Uterus (tissue), 4 donors: ENCODE measurements at places on chromosomes 11 and 22.

DNA sequence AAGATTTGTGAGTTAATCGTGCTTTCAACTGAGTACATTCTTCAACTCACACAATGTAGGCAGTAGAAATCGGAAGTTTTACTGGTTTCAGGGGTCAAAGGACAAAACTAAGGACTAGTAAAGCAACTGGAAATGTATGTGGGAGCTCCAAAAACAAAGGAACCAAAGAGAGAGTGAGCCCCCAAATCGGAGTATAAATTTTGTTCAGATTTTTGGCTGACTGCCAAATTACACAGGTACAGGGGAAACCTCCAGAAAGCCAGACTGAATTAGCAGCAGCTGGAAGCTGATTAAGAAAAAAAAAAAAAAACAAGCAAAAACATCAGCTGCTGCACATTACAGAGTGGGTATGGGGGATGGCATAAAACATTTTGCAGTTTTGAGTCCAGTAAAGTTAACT lies 75.2 kb upstream of the GNAZ start:
- no peak for DNase-seq

GRCh38 chr11:13324709-13325108 lies 47.1 kb downstream of the BMAL1 start:
- no peak for DNase-seq

- no peak for DNase-seq
Measured at GRCh38 chr11:10532526-10532925, 8.5 kb downstream of the RNF141 start.

DNA sequence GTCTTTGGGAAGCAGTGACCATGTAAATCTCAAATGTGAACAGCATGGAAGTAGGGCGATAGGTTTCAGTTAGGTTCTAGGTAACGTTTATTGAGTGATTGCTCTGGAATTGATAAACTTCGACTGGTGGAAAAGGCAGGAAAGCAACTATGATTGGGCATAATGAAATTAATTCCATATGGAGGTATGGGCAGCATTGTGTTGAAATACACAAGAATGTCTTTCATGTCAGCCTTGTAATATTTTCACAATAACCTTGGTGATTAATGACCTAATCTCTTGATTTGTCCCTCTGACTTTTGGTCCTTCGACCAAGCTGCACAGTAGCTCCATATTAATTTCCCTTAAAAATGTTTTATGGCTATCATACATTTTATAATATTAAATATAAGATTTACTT lies 2.8 kb downstream of the CEP57 start:
- DNase-seq = no peak

DNA sequence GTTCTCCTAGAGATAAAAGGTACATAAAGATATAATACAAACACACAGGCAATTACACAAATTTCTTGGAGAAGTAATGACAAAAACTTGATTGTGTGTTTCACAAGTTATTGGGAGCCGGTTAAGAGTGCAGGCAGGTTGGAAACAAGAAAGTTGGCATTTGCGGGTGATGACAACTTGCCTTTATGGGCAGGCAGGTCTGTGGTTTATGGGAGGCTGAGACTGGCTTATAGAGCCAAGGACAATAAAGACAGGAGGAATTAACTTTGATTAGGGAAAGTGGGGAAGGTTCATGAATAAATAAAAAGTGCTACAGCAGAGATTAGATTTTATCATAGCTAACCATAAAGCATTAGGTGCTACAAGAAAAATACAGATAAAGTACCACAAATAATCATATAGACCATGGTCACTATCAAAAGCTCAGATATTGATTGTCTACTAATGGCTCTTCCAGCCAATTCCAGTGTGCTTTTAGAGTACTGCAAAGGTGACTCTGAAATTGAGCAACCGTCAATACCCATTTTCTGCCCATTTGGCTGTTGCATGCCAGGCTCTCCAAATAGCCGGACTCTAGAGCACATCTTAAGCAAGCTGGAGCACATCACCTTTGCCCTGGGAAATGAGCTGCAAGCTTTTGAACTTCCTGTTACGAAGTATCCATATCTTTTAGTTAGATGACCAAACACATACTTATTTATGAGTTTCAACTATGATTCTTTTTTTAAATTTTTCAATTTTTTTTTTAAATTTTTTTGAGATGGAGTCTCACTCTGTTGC lies 33.9 kb upstream of the GAB2 start:
- DNase-seq = no peak

- DNase-seq = no peak
Measured at GRCh38 chr11:110962921-110963320, 250.7 kb upstream of the ARHGAP20 start.

DNA sequence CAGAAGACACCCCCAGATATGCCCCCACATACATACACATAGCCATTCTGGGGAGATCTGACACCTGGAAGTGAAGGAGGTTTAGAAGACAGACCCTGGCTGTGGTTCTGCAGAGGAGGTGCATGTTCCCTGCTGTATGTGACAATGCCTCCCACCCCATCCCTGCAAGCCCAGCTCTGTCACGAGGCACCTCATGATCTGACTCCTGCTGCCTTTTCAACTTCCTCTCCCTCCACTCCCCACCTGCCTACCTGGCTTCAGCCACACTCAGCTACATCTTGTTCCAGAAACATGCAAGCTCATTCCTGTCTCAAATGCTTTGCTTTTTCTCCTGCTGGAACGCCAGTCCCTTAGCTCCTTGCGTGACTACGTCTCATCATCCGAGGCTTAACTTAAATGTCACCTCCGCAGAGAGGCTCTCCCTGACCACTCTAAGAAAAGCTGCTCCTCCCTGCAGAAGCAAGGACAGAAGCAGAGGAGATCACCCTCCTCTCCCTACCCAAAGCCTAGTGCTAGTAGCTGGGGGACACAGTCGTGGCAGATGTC lies 114.5 kb downstream of the FEZ1 start:
- no peak for DNase-seq

GRCh38 chr22:46916886-46917770 lies 154.7 kb downstream of the TBC1D22A start:
- DNase-seq = no peak

DNA sequence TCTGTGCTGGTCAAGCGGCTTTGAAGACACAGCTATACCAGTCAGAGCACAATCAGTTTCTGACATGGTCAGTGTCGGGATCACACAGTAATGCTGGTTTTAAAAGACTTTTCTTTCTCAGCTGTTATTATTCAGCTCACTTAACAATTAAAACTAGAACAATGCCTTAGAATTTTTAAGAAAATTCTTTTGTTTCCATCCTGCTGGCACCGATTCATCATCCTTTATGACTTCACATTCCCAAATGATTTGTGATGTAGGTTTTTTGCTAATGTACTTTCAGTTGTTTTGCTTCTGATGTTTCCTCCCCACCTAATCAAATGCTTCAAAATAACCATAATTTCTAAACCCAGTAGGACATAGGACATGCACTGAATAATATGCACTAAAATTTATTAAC lies 34.5 kb upstream of the OLFML1 start:
- DNase-seq = no peak

DNA sequence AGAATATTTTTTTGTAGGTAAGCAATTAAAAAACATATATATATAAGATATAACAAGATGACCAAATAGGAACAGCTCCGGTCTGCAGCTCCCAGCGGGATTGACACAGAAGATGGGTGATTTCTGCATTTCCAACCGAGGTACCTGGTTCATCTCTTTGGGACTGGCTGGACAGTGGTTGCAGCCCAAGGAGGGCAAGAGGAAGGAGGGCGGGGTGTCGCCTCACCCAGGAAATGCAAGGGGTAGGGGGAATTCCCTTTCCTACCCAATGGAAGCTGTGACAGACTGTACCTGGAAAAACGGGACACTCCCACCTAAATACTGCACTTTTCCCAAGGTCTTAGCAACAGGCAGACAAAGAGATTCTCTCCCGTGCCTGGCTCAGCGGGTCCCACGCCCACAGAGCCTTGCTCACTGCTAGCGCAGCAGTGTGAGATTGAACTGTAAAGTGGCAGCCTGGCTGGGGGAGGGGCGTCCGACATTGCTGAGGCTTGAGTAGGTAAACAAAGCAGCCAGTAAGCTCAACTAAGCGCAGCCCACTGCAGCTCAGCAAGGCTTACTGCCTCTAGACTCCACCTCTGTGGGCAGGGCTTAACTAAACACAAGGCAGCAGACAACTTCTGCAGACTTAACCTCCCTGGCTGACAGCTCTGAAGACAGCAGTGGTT lies 163.8 kb downstream of the CWF19L2 start:
- DNase-seq = no peak

- no peak for DNase-seq
Measured at GRCh38 chr11:90235526-90235925, 12.7 kb upstream of the CHORDC1 start.

DNA sequence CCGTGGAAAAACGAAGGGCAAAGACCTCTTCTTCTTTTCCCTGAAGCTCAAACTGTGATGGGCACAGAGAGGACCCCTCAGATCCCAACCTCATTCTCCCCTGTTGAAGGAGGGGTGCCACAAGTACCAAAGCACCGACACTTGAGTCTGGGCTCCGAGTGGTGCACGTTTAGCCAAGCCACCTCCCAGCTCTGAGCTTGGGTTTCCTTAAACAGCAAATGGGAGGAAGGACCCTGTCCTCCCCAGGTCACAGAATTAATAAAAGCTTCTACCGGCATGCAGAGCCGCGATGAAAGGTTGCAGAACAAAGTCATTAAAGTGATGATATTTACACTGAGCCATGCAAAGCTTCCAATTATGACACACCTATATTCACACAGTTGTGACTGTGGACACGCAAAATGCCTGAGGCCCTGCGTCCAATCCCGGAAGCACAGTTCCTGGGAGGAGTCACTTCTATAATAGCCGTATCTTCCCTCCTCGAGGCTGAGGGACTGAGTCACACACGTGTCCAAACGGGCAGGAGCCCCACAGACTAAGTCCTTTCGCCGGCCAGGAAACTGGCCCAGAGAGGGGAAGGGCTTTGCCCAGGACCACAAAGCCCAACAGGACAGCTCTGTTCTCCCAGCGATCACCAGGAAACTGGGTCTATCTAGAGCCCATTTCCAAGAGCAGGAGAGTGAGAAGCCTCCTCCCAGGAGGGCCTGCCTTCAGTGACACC lies 922 bp upstream of the CSNK1E start:
- DNase-seq = peak; percentile 76

GRCh38 chr22:23847310-23847920 lies 8.6 kb upstream of the DERL3 start:
- DNase-seq = no peak

- no peak for DNase-seq
Measured at GRCh38 chr22:26122920-26123468, 46.3 kb upstream of the SEZ6L start.

DNA sequence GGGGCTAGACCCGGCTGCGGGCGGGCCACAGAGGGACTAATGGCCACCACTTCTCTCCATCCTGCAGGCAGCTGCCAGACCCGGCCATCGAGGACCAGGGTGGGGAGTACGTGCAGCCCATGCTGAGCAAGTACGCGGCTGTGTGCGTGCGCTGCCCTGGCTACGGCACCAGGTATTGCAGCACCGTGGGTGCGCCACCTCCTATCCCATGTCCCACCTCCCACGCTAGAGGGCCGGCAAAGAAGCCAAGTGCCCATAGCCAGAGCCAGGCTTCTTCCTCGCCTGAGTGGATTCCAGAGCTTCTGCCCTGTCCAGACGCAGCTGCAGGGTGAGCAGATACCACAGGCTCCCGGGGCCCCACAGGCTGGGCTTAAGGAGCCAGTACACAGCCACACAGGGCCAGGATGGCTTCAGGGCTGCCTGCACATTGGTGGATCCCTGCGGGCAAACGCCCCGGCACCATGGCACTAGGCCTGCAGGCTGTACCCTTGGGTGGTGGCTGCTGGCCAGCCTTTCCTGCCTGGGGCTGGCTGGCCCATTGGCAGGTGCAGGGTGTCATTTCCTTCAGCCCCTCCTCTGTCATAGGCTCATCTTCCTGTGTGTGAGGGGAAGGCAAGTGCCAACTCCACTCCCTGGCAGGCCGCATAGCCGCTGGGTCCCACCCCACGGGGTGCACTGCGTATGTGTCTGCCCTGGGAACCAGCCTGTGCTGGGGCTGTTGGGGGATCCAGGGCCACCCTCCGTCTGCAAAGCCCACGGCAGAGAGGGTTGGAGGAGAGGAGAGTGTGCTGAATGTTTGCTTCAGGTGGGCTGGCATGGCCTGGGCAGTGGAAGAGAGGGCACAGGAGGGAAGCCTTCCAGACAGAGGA lies 16.5 kb upstream of the DGCR8 start:
- DNase-seq = no peak

DNA sequence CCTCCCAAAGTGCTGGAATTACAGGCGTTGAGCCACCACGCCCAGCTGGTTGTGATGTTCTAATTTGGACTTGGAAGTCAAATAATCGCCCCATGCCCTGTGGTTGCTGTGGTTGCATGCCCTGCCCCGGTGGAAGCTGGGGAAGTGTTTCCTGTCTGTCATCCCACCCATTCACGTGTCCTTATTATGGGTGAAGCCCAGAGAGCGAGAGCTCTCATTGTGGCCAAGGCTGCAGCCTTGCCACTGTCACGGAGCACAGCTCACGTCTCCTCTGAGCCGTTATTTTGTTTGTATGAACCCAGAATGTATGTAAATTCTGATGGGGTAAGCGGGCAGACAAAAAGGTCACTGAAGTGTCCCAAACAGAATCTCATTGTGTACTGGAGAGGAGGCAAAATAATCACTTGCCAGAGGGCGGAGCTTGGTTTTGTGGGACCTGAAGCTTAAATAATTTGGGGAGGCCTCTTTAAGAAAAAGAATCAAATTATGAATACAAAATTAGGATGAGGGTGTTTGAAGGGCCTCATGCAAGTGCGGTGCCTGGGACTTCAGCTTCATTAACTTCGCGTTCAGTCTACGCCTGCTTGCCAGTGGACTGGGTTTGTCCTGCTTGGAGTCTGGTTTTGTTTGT lies 25.8 kb upstream of the TREH start:
- no peak for DNase-seq

DNA sequence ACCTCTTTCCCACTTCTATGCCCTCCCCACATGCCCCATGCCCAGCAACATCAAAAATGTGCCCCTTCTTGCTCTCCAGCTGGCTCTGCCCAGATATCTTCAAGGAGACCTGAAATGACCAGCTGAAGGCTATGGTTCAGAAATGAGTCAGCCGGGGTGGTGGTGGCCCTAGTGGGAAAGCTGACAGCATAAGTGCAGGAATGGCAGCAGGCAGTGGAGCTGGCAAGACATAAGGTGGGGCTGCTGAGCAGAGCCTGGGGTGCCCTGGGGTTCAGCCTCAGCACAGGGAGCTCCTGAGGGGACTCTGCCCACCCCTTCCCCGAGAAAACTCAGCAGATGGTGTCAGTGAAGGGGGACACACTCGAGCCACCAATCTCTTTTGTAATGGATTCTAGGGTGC lies 593.4 kb downstream of the BUD13 start:
- no peak for DNase-seq

DNA sequence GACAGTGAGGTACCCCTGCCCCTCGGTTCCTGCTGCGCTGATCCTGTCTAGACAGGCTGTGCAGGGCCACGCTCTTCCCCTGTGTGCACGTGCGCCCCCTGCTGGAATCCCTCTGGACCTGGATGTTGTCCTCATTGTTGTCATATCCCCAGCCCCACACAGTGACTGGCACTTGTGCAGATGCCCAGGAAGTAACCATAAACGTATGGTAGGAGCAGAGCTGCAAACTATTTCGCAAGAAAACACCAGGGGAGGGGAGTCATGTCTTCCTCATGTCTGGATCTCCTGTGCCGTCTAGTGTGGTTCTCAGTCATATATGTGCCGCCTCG lies 114.7 kb downstream of the CRYBB2 start:
- no peak for DNase-seq

- no peak for DNase-seq
Measured at GRCh38 chr11:2535673-2536439, 91.0 kb downstream of the KCNQ1 start.

- no peak for DNase-seq
Measured at GRCh38 chr11:129998107-129998506, 4.5 kb downstream of the PRDM10 start.
